Activated CD4-positive, alpha-beta T cell treated with anti-CD3 and anti-CD28 coated beads, Interleukin-2, amount 50 U/mL, for 24 hours (primary cell): ENCODE measurements at places on chromosomes 3 and 15.
A peak's percentile ranks its signal among the peaks of the same experiment; 100 is the strongest.

DNA sequence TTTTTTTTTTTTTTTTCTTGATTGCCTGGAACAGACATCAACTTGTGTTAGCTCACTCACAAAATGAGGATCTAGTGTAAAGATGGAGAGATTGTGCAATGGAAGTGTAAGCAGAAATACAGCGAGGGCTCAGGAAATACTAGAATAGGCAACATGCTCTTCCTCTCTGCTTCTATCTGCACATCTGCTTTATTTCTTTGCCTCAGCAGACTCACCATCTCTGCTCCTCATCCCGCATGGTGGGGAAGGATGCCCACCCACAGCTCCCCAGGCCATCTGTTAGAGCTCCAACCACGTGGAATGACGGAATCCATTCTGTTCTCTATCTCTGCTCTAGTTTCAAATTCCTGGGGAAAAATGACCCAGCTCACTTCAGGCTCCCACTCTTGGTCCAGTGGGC lies 128.0 kb upstream of the ADAMTS9 start:
- no peak for DNase-seq

DNA sequence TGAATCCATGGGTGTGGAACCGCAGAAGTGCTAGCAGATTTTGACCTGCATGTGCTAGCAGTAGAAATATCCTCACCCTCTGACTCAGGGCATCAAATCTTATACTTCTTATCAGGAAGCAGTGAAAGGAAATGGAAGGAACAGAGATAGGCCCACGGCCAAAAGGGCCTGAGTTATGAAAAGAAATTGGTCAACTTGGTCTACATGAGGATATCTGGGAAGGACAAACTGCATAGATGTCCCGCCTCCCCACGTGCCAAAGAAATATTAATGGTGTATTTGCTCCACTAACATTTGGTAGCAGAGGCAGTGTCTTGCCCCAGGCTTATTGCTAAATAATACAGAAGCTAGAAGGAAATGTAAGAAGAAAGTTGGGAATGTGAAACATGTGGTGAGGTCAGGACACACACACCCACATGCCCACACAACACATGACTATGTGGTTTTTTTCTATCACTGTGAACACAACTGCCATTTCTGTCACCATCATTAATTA lies 93.6 kb upstream of the COL8A1 start:
- no peak for DNase-seq

GRCh38 chr15:77603611-77604336 lies 28.9 kb downstream of the LINGO1 start:
- DNase-seq: no peak

DNA sequence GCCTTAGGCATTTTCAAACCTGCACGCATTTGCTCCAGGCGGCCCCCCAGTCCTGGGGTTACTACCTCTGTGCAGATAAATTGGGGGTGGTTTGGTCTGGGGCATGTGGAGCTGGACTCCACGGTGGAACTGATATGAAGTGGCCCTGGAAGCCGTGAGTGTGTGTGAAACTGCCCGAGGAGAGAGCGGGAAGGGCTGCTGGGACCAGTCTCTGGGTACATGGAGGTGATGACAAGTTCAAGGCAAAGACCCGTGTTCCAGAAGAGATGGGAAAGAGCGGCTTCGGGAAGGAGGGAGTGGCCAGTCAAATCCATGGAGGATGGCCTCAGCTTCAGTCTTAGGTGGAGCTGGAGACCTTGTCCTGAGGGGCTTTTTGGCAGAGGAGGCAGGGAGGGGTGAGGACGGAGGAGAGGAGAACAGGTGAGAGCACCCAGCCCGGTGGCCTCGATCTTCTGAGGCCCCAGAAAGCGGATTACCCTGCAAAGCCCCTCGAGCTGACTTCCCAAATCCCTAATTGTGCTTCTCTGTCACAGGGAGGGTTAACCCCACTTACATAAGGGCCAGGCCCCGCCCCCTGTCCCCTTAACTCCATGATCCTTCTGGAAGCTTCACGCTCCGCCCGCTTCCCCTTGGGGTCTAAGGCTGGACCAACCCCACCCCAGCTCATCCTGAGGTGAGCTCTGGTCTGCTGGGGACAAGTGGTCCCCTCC lies 1.9 kb upstream of the NR2E3 start:
- no peak for DNase-seq

GRCh38 chr15:90545095-90545494 lies 15.4 kb downstream of the CRTC3 start:
- DNase-seq: no peak

- DNase-seq: no peak
Measured at GRCh38 chr15:67382723-67383122, 128.1 kb downstream of the IQCH start.

DNA sequence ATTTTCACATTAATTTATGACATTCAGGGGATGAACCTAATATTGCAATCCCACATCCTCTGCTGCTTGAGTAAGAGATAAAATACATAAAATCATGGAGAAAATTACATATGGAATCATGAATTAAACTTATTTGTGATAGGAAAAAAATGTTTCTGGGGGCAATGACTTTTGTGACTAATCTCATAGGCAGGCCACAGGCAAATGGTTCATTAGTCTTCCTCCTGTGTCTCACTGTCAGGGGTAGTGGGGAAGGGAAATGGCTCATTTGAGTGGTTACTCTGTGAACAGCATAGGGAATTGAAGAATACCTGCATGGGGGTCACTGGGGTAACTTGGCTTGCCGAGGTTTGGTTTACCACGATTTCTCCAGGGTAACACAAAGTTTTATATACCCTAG lies 72.0 kb downstream of the TFG start:
- DNase-seq: no peak

GRCh38 chr3:40770061-40770460 lies 245.3 kb downstream of the ZNF621 start:
- no peak for DNase-seq

- no peak for DNase-seq
Measured at GRCh38 chr15:93640411-93640962, 551.5 kb upstream of the RGMA start.

DNA sequence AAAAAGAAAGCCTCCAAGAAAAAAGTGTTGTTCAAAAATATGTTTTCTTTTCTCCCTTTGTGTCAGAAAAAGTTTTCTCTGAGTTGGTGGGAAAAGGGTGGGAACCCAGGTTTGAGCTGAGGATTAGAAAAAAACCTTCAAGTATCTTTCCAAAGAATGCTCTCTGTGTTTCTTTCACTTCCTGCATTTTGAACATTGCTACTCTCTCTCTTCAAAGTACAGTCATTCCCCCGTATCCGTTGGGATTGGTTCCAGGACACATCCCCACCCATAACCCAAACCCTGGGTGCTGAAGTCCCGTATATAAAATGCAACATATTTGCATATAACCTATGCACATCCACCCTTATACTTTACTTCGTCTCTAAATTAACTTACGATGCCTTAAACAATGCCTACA lies 139.6 kb downstream of the TMCO5A start:
- DNase-seq: no peak

DNA sequence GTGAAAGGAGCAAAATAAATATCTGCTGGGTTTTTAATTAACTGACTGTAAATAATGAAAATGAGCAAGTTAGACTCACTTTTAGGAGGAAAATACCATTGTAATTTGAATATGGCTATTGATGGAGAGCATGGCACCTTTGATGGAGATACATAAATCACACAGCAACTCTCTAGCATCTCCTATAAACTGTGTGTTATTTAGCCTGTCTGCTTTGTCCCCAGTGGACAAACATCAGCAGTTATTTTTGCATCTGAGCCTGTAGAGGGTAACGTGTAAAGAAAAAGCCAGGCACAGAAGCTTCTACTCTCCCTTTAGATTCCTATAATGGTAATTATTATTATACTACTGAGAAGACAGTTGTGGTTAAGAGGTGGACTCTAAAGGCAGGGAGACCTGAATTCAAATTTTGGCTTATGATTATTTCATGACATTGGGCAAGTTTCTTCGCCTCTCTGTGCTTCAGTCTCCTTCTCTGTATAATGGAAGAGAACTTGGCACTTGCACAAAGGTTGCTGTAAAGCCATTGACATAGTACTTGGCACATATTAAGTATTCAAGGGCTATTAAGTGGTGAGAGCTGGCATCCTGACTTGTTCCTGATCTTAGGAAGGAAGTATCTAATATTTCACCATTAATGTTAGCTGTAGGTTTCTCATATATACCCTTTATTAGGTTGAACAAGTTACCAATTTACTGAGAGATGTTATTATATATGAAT lies 289.5 kb upstream of the TRIM42 start:
- DNase-seq: no peak

DNA sequence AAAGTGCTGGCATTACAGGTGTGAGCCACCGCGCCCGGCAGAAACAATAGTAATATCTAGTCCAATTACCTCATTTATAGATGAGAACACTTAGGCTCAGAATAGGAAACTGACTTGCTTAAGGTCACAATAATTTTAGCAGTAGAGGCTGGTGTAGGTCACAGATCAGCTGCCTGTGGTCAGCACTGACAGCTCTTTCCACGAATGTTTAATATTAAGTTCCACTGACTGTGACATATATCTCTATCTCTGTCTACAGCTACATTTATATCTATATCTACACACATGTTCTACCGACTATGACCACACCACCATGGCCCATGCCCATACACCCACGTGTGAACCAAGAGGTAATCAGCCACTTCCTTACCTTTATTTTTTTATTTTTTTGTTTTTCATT lies 40.2 kb upstream of the DLG1 start:
- no peak for DNase-seq

DNA sequence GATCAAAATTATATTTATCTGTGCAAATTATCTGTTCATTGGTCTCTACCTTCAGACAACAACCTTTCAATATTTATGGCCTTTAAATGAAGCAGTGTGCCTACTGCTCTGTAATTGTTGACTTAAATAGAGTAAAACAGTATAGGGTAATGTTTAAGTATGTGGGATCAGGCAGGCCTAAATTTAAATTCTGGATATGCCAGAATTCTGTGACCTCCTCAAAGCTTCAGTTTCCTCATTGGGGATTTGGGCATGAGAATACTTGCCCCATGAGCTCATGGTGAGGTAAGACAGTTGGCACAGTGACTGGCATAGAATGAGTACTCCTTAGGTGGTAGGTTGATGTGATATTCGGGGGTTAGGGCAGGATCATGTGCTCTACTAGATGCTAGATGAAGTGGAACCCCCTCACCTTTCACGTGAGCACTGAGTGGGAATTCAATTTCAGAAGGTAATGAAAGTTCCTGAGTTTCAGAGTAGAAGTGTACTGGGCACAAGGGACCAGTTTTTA lies 14.9 kb downstream of the ARL8B start:
- DNase-seq: no peak

GRCh38 chr3:195249057-195249770 lies 21.7 kb downstream of the XXYLT1 start:
- no peak for DNase-seq

- no peak for DNase-seq
Measured at GRCh38 chr3:194960446-194961032, 274.9 kb downstream of the FAM43A start.

GRCh38 chr3:139617672-139618268 lies 60.0 kb downstream of the NMNAT3 start:
- no peak for DNase-seq

GRCh38 chr3:23960649-23961048 lies 15.6 kb downstream of the NR1D2 start:
- DNase-seq: no peak

DNA sequence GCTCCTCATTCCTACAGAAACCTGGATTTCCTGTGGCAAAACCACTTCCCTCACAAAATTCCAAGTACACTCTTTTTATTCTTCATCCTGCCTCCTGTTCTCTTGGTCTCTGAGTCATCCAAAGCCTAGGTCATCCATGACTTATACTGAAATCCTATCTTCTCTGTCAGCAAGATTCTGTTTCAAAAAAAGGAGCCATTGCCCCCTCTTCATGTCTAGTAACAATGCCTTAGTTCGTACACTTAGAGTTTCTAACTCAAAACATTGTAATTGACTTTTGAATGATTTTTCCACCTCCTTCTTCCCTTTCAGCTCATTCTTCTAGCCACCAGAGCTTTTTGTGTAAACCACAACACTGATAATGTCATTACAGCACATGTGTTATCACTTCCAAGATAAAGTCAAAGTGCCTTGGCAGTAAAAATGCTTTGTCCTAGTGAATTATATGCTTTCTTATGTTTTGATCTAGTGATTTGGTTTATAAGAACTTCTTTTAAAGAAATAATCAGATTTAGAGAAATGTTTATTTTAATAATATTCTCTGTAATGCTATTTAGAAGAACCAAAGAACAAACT lies 256.5 kb upstream of the NECTIN3 start:
- no peak for DNase-seq

DNA sequence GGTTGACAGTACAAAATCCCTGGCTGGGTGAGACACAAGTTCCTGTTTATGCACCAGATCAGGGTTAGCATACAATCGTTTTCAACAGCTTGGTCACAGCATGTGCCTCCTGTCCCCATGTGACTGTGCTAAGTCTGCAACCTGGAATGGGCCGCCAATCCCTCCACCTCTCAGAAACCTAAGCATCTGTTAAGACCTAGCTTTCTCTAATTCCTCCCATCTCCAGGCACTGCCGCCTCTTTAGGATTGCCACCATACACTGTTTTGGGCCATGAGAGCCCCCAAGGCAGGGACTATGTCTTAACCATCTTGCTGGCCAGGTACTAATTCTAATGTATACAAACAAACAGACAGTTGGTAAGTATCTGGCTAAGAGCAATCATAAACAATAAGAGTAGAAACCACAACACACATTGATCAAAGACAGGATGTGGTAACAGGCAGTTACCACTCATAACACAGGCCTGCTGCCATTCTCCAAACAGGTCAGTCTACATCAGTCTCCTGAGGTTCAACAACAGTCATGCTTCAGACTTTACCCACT lies 25.6 kb downstream of the SEC22C start:
- peak; percentile 8 for DNase-seq

DNA sequence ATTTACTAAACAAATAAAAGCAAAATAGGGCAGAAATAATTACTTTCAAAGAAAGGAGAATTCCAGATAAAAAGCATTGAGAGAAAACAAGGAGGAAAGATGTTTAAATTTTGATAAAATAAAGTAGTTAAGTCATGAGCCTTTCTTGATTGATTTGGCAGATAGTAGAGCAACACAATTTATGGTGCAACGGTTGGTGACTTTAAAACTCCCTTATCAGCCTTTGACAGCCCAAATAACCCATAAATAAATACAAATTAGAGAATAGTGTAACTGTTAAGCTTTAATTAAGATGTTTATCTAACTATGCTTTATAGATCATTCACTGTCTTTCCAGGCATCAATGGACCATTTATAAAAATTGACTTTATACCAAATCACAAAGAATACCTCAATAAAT lies 54.0 kb upstream of the EIF1B start:
- DNase-seq: no peak
